ENCODE measurements at places on chromosomes 3 and 15. TPM values are rescaled to one million over a fixed set of nuclear protein-coding genes. Genes with fewer than 3 reads are reported as not detected.

DNA sequence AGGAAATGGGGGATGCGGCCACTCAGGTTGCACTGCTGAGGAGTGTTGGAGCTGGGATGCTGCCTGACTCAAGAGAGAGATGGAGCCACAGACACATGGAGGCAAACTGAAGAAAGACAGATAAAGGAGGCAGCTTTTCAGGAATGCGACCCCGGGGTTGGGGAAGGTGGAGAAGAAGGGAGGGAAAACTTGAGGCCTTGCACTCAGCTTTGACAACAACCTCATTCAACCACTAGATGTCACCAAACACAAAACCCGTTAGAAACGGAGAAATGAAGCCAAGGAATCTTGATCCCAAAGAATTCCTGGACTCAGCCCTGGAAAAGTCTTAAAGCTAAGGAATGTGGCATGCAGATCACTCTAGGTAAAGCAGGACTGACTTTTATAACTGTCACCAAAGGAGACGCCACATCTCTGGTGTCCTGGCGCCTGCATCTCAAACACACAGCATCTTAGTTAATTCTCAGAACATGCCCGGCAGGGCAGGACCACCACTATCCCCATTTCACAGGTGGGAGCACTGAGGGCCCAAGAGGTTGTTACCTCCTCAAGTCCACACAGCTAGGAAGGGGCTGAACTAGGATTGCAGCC is 59.6 kb upstream of the LMCD1 start:
- peak; percentile 99 for DNase-seq

GRCh38 chr15:77031376-77032050 is 36.6 kb downstream of the PSTPIP1 start:
- peak; percentile 85 for DNase-seq

GRCh38 chr3:182450942-182451787 is 342.1 kb upstream of the ATP11B start:
- DNase-seq = no peak

GRCh38 chr3:71910108-71910507 is 125.2 kb upstream of the PROK2 start:
- DNase-seq = no peak

GRCh38 chr3:136712941-136713340 is 39.2 kb downstream of the STAG1 start:
- no peak for DNase-seq

DNA sequence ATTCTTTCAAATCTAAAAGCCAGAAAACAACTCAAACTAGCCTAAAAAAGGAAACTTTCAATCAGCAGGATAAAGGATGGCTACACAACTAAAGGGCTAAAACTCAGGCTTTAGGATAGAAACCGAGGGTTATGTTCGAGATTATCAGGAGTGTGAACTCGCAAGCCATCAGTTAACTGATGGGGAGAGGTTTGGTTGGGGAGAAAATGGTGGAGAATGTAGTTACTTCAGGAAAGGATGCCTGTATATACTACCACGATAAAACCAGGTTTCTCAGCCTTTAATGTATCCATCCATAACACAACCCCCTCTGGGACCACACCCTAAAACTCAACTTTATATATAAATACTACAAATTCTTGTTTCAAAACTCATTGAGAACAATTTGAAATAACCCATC is 22.2 kb downstream of the TRA2B start:
- no peak for DNase-seq

GRCh38 chr3:170988378-170988777 is 38.1 kb downstream of the SLC2A2 start:
- no peak for DNase-seq

- DNase-seq = peak; percentile 8
These were observed 875 bp downstream of the GAP43 start for GRCh38 chr3:115624029-115624741.

DNA sequence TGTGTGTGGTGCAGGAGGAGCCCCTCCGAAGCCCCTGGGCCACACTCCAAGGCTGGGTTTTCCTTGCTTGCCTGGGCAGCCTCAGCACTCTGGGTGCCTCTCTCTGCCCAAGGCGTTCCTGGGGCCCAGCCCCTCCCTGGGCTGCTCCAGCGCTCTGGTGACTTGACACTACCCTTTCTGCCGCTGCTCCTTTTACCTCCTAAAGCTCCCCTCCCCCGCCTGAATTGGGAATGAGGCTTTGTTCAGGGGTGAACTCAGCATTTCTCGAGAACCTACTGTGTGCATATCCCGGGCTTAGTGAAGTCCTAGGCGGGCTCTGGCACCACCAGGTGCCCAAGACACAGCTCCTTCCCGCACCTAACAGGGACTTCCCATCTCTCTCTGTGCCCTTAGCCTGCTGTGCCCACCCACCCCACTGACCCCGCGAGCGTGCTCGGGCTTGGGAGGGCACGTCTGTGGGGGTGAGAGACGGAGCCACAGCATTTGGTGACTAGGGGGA is 1.2 kb upstream of the BAHD1 start:
- DNase-seq = peak; percentile 93

- DNase-seq = no peak
These were observed 32.5 kb downstream of the PLXNA1 start for GRCh38 chr3:127015282-127016042.

- no peak for DNase-seq
These were observed 327.5 kb downstream of the RORA start for GRCh38 chr15:60901647-60902046.

- DNase-seq = no peak
These were observed 180.1 kb upstream of the PRICKLE2 start for GRCh38 chr3:64405211-64405835.

- no peak for DNase-seq
These were observed 1.7 kb downstream of the CNOT10 start for GRCh38 chr3:32686713-32687112.

DNA sequence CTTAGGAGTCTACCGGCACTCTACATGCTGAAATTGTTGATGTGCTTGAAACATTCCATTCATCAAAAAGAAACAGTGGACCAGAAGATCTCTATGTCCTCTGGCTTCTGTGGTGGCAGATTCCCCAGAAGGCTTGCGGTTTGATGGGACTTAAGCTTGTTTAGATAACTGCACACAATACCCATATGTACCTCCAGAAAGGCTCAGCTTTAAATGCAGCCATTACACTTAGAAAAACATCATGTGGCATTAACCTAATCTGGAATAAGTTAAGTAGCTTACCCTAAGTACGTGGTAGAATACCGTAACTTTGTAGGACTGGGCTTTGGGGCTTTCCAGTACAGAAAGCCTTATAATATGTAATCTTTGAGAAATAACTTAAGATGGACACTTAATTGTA is 187.3 kb downstream of the RBMS3 start:
- no peak for DNase-seq

DNA sequence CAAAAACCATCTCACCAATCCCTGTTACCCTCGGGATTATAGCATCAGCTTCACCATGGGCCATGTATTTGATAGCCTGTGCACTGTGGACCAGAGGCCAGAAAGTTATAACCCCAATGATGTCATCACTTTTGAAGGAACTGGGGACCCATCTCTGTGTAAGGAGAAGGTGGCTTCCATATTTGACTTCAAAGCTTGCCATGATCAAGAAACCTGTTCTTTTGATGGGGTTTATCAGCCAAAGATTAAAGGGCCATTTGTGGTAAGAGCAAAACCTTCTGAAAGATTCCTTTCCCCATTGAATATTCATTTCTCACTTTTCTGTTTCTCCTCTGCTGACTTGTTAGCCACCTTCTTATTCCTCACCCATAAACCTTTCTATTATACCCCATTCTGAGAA is 34.3 kb upstream of the RPL14 start:
- no peak for DNase-seq

DNA sequence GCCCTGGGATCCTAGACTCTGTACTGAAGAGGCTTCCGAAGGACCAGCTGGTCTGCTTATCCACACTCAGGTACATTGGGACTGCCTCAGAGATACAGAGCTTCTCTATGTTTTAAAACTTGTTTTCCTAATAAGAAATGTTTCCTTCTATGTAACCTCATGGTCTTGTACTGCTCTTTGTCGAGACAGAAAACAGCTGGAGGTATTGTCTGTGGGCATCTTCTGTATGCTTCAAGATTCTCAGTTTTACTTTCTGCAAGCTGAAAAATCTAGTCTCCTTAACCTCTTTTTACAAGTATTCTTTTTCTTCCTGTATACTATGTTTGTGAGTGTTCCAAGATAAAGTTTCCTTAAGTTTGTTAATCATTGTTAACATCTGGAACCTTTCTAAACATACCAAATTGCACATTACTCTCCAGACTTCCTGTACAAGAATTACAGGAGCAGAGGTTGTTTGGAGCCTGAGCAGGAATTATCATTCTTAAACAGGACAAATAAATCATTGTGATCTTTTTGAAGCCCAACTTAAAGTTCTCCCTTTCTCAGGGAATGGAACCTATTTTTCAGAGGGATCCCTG is 358.3 kb upstream of the CFAP20DC start:
- no peak for DNase-seq

- DNase-seq = no peak
These were observed 48.2 kb downstream of the RASGRF1 start for GRCh38 chr15:79042213-79042928.

DNA sequence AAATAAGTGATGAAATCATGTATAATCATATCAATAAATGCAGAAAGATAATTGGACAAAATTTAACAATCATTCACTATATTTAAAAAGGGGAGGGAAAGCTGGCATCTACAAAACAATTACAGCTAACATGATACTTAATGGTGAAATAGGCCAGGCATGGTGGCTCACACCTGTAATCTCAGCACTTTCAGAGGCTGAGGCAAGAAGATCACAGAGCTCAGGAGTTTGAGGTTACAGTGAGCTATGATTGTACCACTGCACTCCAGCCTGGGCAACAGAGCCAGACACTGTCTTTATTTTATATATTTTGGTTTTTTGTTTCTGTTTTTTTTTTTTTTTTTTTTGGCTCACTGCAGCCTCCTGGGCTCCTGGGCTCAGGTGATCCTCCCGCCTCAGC is 12.1 kb downstream of the EDC3 start:
- DNase-seq = no peak

DNA sequence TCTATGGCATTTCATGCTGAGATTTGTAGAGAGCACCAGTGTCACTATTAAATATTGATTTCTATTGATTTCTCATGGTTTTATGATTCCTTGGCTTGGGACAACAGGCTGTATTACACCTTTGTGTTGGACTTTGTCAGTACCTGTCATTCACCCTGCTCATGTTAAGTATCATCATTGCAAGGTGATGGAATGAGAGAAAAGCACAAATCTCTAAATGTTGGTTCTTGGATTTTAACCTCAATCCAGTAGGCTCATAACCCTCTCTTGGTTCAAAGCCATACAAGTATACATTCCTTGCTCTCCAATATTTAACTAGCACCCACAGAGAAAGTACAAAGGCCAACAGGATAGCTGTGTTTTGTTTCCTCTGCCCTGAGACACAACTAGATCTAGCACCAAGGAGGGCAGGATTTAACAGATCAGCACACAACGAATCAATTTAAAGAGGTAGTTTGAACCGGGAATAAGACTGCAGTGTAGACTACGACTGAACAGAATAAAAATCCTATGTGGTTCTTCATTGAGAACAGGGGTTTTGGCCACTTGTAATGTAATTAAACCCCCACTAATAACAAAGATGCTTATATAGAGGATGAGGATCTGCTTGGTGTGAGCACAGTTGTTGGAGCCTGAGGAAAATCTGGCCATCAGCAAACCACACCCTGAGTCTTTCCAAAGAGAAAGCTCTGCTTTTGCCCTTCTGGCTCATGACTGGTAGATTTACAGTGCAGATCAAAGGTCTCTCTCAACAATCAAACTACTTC is 78.0 kb upstream of the TNFSF10 start:
- no peak for DNase-seq

DNA sequence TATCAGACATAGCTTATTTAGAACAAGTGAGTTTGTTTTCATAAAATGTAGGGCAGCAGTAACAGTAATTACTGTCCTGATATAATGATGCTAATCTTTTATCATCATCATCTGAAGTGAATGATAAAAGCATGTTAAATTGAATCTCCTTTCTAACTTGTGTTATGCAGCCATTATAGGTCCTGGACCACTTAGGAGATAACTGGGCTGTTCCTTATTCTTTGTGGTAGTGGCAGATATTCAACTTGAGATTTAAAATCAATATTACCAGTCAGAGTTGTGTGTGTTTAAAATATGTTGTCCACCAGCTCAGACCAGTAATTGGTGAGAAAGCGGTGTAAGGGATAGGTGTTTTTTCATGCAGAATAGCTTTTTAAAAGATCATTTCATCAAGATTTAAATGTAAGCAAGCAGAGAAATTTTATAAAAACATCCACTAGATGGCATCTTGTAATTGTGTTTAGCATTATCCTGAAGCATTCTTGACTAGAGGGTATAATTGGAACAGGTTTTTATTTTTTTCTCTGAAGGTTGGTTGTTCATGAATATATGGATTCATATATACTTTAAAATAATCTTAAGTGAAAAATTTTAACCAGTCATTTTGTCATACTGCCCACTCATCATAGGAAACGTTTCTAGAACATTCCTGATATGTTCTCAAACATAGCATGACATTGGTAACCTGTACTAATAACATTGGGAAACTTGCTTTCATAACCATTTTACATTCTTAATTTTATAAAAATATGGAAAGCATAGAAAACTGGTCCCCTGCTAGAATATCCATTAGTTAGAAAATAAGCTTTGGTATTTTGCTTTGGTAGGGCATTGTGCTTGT is 153.9 kb downstream of the BBX start:
- no peak for DNase-seq

DNA sequence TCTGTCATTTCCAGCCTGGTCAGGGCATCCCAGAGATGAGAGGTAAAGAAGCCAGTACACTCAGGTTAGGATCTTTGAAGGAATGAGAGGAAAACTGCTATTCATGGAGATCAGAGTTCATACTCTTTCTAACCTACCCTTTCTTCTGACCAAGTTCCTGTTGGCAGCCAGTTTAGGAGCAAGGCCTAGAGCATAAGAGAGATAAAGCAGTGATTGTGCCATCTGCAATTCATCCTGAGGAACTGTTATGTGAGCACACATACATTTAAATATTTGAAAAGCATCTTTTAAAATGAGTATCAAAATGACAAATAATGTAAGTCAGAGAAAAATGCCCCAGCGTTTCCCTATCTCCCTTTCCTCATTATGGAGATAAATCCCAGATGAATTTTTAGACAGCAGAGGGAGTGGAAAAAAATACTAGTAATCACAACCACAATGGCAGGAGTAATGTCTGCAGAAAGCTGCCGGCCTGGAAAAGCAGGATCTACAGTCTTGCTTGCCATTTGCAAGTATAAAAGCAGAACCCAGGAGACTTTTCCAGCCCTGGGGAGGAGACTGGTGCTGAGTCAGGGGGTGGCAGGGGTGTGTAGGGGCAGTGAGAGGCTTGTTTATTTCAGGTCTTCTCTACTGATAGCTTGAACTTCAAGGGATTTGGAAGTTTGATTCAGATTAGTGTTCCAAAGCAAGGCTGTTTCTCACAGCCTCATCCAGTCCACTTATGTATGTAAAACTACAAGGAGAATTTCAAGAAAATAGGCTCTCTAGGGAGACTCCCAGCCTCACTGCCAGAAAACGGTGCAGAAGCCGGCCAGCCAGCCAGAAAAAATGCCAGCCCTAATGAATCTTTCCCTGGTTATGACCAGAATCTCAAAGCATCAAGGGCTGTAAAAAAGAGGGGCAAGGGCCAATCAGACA is 1052.4 kb downstream of the TUSC7 start:
- DNase-seq = peak; percentile 17

- no peak for DNase-seq
These were observed 84.4 kb downstream of the GPR156 start for GRCh38 chr3:120200493-120201235.

Gene TSC22D2
- total RNA-seq = 15.3 TPM

Gene LRRIQ4
- total RNA-seq = 0.29 TPM

Gene GNAT1
- not detected for total RNA-seq

Gene GATM
- total RNA-seq = 0.59 TPM

Gene SPPL2A
- 81.3 TPM for total RNA-seq

Gene LRTM1
- total RNA-seq = not detected

Gene A4GNT
- not detected for total RNA-seq

Measured in osteoblast (primary cell).